Caki2 (cell line): ENCODE measurements at places on chromosomes 11 and 22. TPM values are rescaled to one million over a fixed set of nuclear protein-coding genes. Genes with fewer than 3 reads are reported as not detected.

DNA sequence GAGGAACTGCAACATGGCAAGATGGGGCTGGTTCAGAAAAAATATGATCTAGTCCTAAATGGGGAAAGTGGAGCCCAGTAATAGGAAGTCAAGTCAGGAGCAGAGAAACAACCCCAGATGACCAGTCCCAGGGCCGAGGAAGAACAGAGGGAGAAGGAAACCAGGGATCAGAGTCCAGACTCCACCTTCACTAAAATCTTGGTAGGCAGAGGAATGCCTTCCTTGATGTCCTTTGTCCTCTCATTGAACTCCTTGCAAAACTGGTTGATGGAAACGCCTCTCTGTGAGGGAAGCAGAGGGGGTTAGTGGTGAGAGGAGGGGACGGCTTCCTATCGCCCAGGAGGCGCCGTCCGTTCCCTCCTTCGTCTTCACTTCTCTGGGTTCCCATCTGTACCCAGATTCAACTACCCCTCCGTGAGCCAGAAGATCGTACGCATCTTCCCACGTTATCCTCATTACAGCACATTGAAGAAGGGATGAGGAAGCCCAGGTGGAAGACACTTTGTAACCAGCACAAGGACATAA lies 607 bp downstream of the MRPL11 start:
- DNase-seq, result no peak

DNA sequence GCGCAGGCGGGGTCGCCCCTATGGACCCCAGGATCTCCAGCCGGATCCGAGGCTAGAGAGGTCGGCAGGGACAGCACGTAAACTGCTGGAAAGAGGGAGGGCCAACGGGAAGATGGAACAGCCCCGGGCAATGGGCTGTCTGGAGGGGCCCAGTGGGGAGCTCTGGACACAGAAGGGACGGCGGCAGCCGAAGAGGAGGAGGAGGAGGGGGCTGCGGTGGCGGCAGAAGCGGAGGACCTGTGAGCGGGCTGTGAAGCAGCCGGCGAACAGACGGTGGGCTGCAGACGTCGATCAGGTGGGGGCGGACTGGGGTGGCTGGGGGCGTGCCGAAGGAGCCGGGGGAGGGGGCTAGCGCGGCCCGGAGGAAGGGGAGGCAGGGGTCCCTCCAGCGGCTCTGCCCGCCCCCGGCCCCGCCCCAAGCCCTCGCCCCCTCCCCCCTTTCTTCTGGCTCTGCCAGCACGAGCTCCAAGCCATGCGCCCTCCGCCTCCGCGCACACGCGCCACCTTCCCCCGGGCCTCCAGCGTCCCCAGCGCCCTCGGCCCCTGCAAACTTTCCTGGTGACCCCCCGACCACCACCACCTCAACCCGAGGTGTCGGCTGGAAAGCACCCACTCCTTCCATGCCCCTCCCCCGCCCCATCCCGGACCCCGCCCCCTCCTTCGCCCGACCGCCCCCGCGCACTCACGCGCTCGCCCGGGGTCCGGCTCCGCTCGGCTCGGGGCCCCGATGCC lies 432 bp downstream of the TNKS1BP1 start:
- DNase-seq, result peak; percentile 44

DNA sequence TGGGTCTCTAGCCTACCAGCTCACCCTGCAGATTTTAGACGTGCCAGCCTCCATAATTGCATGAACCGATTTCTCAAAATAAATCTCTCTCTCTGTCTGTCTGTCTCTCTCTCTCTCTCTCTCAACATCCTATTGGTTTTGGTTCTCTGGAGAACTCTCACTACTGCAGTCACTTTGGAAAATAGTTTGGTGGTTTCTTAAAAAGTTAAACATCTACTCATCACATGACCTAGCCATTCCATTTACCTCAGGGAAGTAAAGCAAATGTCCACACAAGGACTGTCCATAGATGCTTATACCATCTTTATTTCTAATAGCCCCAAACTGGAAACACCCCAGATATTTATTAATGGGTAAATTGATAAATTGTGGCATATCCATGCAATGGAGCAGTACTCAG lies 119.5 kb downstream of the SNX19 start:
- no peak for DNase-seq

- peak; percentile 74 for DNase-seq
Observed at GRCh38 chr11:10309163-10310093, 4.6 kb downstream of the ADM start.

The TNRC6B gene
- 5.1 and 7.7 TPM in 2 replicates for total RNA-seq

- DNase-seq, result no peak
Observed at GRCh38 chr11:119491753-119492510, 69.0 kb upstream of the THY1 start.

- DNase-seq, result no peak
Observed at GRCh38 chr11:133563505-133564025, 31.3 kb upstream of the OPCML start.

The GSTT2 gene
- not detected in 2 replicates for total RNA-seq

The FIBIN gene
- total RNA-seq, result not detected in 2 replicates

The ELFN2 gene
- 10.2 and 12.9 TPM in 2 replicates for total RNA-seq

DNA sequence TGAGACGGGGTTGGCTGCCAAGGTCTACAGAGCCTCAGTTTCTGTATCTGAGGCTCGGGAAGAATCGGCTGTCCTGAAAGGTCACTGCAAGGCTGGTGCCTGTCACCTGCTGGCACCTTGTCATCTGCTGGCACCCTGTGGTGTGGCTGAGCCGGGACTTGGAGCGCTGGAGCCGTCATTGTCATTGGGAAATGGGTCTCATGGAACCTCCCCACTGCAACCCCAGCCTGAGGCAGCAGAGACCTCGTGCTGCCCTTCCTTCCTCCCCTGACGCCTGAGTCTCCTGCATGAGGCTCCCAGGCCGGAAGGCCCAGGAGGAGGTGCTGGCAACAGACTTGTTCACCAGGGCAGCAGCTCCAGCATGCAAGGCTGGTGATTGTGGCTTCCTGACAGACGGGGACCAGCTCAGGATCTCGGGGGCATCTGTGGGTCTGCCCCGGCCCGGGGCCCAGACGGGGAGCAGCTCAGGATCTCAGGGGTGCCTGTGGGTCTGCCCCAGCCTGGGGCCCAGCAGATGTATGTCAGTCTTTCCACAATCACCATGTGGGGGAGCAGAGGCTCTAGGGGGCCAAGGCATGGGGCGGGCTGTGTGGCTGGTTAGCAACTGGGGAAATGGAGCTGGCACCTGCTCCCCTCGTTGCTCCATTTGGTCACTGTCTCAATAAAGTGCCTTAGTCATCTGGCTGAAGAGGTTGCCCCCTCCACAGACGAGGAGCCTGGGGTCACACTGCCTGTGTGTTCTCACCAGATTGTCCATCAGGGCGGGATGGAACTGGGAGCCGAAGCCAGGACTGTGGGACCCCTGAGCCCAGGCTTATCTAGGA lies 668.7 kb downstream of the BRD1 start:
- no peak for DNase-seq

DNA sequence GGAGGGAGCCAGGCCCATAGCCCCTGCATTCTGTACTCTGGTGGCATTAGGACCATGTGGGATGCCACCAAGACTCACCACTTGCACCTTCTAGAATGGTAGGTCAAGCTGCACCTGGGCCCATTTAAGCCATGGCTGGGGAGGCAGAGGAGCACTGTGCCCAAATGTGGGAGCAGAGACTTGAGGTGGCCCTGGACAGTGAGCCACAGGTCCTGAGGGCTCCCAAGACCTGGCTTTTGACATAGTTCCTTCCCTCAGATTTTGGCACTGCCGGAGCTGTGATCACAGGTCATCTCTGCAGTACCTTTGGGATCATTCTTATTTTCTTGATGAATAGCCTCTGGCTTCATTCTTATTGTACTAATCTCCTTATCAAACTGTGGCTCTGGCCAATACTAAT lies 43.2 kb downstream of the ST3GAL4 start:
- no peak for DNase-seq

- DNase-seq, result no peak
Observed at GRCh38 chr11:3220521-3221407, 2.2 kb upstream of the MRGPRG start.

DNA sequence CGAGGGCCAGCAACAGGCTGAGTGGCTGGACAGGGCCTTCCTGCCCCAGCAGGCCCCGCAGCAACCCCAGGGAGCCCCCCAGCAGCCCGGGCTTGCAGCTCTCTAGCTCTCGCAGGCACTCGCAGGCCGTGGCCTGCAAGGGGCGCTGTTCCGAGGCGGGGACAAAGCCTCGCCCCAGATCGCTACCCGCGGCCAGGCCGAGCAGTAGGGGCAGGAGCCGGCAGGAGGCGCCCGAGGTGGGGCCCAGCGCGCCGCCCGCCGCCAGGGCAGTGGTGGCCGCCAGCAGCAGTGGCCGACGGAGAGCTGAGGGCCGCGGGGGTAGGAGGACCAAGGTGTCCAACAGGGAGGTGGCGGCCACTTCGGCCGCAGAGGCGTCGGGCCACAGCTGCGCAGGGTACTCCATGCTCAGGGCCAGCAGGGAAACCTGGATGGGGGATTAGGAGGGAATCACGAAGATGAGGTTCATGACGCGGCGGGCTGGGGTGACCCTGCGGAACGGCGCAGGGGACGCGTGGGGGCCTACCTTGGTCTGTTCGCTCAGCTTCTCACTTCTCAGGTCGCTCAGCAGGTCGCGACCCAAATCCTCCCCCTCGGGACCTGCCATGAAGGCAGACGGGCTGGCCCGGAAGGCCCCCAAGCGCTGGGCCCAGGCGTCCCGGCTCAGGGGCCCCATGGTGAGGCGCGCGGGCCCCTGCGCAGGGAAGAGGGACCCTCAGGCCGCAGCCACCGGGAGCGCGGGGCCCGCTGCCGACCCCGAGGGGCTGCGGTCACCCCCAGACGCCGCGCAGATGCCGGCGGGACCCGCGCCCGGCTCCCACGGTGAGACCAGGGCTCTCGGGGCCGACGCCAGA lies 632 bp downstream of the AP5B1 start:
- DNase-seq, result peak; percentile 72

DNA sequence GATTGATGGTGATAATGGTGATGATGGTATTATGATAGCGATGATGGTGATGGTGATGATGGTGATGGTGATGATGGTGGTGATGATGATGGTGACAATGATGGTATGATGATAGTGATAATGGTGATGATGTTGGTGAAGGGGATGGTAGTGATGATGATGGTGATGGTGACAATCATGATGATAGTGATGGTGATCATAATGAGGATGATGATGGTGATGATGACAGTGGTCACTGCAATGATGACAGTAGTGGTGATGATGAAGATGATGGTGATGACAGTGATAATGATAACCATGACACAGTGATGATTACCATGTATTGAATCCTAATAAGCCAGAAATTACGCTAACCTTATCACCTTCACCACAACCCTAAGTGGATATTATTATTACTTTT lies 128.2 kb downstream of the SHANK2 start:
- no peak for DNase-seq

The TSGA10IP gene
- total RNA-seq, result not detected in 2 replicates

DNA sequence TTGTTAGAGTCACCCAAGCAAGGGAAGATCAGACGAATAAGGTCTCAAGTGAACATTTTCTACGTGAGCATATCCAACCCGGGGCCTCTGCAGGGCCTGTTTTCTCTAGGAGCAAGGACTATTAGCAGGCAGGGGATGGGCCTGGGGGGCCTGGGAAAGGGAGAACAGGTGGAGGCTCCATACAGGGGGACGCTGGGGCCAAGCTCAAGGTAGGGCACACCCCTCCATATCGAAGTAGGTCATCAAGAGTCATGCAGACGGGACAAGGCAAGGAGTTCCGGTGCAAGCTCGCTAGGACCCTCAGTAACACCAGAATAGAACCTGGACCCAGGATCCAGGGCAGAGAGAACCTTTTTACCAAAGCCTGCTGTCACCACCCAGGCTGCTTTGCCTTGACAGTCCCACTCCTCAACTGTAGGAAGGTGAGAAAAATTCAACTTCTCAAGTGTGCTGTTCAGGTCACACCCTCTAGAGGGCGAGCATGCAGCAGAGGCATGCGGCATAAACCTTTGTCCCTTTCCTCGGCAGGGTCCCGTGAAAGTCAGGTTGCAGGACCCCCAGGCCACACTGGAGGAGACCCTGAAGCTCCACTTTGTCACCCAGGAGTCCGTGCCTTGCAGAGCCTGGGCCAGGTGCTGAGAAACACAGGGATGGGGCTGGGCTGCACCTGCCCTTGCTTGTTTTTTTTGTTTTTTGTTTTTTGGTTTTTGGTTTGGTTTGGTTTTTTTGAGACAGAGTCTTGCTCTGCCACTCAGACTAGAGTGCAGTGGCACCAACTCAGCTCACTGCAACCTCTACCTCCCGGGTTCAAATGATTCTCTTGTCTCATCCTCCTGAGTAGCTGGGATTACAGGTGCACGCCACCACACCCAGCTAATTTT lies 8.6 kb upstream of the APOBEC3B start:
- DNase-seq, result no peak

The OR51E2 gene
- 0.17 TPM in 1 of 2 replicates, not detected in the other for total RNA-seq

The CCDC89 gene
- 0.30 TPM in 1 of 2 replicates, not detected in the other for total RNA-seq

GRCh38 chr11:42762348-42762747 lies 549.4 kb upstream of the API5 start:
- DNase-seq, result no peak

DNA sequence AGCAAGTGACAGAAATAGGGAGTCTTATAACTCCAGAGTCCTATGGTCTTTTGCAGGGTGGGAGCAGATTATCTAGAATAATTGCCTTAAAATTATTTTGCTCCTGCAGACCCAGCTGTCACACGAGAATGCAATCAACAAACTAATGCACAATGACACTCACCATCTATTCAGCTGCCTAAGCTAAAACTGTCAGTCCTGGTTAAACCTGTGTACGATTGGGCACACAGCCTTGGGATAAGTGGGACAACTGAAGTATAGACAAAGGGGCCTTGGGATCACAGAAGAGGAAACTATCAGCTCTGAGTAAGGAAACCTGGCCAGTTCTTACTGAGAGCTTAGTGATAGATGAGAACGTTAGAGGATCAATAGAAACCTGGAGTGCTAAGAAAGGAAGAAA lies 595.9 kb upstream of the KIRREL3 start:
- no peak for DNase-seq

- no peak for DNase-seq
Observed at GRCh38 chr11:69220561-69221051, 64.9 kb downstream of the SMIM38 start.

DNA sequence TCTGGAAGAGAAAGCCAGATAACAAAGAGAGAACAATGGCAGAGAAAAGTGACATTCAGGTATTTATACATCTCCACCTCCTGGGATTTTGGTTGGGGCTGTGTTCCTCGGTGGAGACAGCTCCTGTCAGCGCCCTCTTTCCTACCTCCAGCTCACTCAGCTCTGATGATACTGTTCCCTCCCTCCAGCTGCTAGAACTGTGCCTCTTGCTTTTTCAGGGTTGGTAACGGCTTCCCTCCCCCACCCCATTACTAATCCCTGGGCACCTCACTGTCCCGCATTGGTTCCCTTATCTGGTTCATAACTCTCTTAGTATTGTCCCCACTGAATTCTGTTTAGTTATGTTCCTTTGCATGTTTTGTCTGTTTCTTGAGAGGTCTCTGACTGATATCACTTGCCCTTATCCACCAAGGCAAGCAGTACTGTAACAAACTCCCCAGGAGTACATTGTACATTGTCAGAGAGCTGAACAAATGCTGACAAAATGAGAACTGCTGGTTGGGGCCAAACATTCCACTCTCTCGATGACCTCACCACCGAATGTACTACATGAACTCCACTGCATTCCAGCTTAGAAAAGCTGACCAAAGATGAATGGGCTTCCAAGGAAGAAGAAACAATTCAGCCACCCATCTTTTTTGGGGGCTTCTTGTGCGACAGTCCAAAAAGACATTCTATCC lies 5.7 kb upstream of the FBXO3 start:
- DNase-seq, result no peak

The GPR152 gene
- not detected in 2 replicates for total RNA-seq

The MMP12 gene
- total RNA-seq, result not detected in 2 replicates
